ENCODE measurements at places on chromosomes 5 and 9.

DNA sequence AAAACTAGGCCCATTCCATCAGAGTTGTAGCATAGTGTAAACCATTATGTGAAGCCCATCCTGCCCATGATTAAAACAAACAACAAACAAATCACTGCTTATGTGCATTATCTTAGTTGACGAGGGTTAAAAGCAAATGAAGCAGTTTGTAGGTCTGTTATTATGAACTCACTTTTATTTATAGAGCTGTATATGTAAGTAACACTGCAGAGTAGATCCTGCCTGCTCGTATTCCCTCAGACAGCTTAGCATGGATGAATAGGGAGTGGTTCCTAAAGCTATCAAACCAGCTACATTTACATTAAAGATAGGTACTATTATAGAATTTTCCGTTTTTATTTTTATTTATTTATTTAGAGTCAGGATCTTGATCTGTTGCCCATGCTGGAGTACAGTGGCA, 112.6 kb downstream of the GDNF start:
- no peak for DNase-seq

DNA sequence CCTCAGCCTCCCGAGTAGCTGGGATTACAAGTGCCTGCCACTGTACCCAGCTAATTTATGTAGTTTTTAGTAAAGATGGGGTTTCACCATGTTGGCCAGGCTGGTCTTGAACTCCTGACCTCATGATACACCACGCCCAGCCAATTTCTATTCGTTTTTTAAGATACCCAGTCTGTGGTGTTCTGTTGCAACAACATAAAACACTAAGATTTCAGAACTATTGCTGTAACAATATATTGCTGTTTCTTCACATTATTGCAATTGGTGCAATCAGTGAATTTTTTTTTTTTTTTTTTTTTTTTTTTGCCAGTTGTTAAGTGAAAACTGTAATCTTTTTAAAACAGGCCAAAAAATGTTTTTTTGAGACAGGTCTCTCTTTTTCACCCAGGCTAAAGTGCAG, 9.9 kb downstream of the SRP19 start:
- DNase-seq, result no peak

- DNase-seq, result no peak
Observed at GRCh38 chr9:70614786-70615463, 200.5 kb upstream of the KLF9 start.

DNA sequence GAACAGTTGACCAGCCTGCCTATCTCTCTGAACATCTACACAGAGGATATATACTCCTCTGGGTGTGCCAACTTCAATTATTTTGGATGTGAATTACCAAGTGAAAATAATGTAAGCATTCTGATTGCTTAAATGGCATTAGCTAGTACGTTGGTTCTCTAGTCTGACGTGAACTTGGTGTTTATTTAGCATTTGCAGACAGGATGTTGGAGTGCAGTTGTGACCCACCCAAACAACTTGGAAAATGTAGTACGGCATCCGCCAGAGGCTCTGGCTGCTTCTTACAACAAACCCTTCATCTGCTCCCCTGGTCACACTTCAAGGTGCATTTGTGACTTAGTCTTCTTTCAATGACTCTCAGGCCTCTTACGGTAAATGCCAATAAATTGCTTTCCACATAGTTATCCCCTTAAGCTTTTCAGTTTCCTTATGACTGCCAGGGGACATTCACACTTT, 616.6 kb downstream of the PDE4D start:
- DNase-seq, result no peak

DNA sequence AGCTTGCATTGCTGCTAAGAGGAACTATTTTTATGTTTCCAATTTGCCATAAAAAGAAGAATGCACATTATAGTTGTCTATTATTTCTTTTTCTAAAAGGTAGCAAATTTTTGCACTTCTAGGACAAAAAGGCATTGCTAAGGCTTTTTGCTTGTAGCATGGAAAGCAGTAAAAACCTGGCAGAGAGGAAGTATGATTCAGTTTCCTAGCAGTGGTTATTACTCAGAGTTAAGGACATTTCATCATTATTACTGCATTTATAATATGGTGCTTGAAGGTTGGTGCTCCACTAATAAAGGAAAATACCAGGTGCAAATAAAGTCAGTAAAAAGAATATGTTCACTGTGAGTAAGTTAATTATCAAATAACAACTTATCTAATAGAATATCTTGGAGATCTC, 179.8 kb upstream of the PLPPR1 start:
- DNase-seq, result no peak

GRCh38 chr9:105251733-105252404, 7.4 kb downstream of the SLC44A1 start:
- DNase-seq, result no peak

DNA sequence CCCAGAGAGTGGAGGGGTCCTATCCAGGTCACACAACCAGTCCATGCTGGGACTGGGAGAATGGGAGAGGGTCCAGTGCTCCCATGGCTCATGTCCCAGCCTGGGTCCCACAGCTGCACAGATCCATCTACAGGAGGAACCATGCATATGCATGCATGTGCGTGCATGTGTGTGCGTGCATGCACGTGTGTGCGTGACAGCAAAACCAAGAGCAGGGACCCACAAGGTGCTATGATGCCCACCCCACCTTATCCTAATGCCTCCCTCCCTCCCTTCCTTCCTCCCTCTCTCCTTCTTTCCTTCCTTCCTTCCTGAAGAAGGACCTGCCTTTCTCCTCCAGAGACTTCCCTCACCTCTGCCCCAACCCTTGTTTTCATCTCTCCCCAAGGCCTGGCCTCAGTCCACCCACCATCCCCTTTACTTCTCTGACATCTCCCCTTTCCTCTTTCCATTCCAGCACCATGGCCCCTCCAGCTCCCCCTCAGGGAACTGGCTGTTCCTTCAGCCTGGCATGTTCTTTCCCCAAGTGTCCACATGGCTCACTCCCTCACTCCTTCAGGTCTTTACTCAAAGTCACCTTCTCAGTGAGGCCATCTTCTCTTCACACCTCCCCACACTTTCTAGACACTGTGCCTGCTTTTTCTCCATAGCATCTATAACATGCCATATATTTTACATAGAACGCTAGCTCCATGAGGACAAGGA, 21.8 kb downstream of the AQP7 start:
- no peak for DNase-seq
